Head of caudate nucleus (tissue), 42 donors: ENCODE measurements at places on chromosomes 7 and 10.

DNA sequence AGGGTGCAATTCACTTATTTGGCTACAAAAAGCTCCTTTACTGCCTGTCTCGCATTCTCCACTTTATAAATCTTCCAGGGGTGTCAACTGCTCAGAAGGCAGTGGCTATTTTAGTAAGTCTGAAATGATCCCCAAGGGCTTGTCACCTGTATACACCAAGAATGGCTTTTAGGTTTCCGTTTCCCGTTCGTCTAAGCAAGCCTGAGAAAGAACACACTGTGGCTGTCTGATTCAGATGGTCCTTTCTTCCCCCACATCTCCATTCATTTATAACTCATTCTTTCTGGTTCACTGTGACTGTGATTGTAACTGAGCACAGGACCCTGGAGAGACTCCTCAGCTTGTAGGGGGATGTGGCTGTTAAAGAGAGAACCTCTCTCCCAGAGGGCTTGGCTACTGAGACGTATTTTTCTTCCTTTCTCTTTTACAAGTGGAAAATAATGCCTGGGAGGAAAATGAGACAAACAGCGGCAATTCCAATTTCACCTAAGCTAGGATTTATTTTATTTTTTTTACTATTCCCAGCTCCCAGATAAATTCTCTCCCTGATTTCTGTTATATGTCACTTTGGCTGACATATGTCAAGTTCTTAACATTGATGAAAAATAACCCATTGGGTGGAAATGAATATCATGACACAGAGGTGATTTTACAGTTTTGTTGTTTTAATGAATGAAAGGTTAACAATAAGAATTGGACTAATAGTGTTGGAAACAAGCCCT lies 129.3 kb downstream of the FAM107B start:
- DNase-seq, result no peak

DNA sequence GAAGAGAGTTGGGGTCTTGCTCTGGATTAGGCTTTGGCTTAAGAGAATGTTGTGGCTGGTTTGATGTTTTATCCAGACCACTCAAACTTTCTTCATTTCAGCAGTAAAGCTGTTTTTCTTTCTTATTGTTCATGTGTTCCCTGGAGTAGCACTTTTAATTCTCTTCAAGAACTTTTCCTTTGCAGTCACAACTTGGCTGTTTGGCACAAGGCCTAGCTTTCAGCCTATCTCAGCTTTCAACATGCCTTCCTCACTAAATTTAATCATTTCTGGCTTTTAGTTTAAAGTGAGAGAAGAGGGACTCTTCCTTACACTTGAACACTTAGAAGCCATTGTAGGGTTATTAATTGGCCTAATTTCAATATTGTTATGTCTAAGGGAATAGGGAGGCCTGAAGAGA lies 18.1 kb downstream of the CCDC126 start:
- no peak for DNase-seq

- no peak for DNase-seq
These were observed 77.4 kb downstream of the EPC1 start for GRCh38 chr10:32269343-32270100.

DNA sequence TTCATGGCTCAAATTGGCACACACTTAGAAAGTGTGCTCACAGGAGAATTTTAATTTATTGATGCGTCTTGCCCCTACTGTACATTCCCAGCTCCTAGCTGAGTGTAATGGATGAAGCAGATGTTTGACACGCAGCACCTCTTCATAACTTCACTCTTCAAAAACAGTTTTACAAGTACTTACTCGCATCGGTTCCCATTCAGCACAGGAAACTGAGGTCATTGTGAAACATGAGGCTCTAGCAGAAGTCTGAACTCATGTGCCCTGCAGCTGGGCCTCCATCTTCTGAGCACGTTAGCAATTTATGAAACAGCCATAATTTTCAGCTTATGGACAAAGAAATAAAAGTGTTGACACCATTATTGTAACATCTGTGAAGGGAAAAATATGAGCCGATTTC lies 558.9 kb upstream of the MGMT start:
- no peak for DNase-seq

- DNase-seq, result no peak
These were observed 50.7 kb downstream of the KCNMA1 start for GRCh38 chr10:77586719-77587415.

DNA sequence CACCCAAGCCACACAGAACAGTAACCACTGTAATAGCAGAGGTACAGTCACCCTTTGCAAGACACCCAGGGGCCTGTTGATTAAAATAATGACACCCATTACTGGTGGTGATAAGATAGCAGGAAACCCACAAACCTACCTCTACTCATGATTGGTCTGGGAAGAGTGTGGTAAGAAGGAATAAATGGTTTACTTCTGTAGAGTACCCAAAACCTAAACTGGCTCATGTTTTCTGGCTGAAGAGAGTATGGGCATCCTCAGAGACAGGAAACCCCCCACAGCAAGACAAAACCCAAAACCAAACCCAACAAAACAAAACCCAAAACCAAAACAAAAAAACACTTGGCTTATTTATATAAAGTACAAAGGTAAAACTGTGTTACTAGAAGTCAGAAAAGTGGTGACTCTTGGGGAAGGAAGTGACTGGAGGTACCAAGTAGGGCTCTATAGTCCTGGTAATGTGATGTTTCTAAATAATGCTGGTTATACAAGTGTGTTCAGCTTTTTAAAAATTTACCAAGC lies 15.5 kb upstream of the DNAJB12 start:
- no peak for DNase-seq

DNA sequence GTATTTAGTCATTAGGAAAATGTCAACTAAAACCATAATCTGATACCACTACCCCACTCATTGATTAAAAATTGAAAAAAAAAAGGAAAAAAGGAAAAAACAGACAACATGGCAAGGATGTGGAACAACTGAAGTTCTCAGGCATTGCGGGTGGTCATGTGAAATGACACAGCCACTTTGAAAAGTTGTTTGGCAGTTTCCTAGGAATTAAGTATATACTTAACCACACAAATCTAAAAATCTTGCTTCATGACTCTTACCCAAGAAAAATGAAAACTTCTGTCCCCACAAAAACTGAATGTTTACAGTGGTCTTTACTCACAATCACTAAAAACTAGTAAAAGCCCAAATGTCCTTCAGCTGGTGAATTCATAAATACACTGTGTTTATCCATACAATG lies 254.5 kb downstream of the AHR start:
- DNase-seq, result no peak

DNA sequence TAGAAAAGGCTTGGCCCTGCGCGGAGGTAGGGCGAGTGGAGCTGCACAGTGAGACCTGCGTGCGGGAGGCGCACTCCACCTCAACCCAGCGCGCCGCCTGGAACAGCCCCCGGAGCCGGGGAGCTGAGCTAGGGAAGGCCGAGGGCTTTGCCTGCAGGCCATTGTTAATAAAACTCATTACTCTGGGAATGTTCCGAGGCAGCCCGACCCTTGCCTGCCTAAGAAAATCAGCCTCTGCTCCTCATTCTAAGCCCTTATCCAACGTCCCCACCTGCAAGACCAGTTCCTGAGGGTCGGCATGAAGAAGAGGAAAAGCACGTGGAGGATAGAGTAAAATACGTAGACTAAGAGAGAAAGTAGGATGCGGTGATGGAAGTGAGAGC lies 55.3 kb downstream of the C7orf25 start:
- DNase-seq, result no peak

DNA sequence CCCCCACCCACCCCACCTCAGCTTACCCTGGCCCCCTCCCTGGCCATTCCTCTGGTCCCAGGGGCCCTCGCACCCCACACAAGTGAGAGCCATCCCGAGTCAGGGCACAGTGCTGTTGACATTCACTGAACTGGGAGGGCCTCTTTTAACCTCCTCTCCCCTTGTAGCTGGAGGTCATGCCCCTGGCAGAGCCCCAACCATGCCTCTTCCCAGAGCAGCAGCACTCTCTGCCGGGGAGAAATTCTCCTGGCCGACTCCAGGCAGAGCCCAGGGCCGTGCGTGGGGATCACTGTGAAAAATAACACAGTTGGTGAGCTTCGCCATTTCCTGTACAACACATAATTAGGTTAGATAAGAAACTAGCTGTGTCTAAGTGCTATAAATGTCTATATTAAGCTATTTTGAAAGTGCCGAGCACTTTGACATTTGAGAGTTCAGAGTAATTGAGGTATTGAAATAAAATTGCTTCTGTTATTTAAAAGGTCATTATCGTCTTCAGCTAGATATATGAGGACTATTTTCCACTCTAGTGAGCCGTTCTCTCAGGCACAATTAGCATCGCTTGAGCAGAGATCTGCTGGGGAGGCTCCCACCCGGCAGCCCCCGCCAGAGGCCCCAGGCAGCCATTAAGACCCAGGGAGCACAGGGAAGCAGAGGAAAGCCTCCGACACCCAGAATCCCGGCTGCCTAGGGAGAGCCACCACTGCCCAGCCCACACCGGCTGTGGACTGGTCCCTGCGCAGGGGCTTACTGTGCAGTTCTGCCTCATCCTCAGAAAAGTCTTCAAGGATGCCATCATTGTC lies 62.4 kb upstream of the LRRC18 start:
- no peak for DNase-seq

DNA sequence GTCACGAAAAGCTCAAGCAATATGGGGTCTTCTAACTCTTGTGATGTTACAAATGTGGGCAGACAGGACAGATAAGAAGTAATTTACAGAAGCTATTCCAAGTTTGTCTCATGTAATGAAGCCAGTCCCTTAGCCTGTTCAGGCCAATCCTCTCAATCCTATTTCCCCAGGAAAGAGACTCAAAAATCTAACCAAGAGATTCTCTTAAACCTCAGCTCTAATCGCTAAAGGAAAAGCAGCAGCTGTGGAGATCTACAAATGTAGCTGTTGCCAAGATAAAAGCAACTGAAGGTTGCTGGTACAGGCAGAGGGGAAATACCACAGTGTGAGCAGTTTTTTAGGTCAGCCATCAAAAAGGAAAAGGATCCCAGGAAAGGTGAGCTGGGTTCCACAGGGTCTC lies 39.3 kb downstream of the ANK3 start:
- DNase-seq, result no peak

- no peak for DNase-seq
These were observed 9.5 kb downstream of the SEPHS1 start for GRCh38 chr10:13338390-13339110.

DNA sequence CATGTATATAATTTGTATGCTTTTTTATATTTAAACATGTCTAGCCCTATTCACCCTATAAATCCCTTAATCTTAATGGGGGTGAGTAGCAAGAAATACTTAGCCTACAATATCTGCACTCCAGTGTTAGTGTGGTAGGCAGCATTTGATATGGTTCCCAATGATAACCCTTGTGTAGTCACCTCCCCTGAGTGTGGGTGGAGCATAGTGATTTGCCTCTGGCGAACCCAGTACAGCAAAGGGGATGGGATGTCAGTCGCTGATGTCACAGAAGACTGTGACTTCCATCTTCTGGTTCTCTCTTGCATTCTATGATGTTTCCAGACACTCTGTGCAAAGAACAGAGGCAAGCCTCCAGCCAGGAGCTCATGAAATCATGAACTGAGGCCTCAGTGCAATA lies 211.2 kb downstream of the CRPPA start:
- no peak for DNase-seq

- no peak for DNase-seq
These were observed 66.5 kb downstream of the ADD3 start for GRCh38 chr10:110074298-110074697.
